Osteocyte (in vitro differentiated cells): ENCODE measurements at places on chromosomes 7 and 10. TPM values are rescaled to one million over a fixed set of nuclear protein-coding genes. Genes with fewer than 3 reads are reported as not detected.

- DNase-seq = no peak
These were observed 103.5 kb downstream of the RAB18 start for GRCh38 chr10:27607591-27607990.

Gene TAS2R41
- not detected in 2 replicates for total RNA-seq

Gene CNPY1
- total RNA-seq = not detected in 2 replicates

DNA sequence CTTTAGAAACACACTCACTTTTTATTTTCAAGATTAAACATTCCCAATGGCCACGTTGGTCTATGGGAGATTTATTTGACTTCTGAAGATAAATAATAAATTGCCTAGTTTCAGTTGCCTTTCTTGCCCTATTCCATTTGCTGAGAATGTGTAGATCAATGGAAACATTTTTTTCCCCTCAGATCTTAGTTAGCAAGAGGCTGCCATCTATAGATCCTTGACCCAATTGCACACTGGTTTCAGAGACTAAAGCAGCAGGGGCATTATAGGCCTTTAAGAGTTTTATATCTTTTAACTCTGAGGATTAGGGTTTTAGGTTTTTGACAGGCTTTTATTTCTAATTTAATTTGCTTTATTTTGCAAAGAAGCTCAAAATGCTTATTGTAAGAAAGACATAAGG lies 163.2 kb upstream of the GPR26 start:
- no peak for DNase-seq

Gene TAC1
- total RNA-seq = not detected in 2 replicates

- DNase-seq = no peak
These were observed 100.1 kb upstream of the FGFR2 start for GRCh38 chr10:121698336-121698735.

GRCh38 chr10:75663947-75664664 lies 232.7 kb downstream of the LRMDA start:
- no peak for DNase-seq

DNA sequence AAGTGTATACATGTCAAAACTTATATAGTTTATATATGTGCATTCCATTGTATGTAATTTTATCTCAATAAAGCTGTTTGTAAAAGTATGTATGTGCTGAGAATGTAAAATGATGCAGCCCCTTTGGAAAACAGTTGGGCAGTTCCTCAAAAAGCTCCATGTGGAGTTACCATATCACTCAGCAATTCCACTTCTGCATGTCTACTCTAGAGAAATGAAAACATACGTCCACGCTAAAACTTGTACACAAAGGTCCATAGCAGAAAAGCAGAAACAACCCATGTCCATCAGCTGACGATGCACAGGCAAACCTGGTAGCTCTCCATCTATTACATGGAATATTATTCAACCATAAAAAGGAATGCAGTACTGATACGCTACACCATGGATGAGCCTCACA lies 8.3 kb upstream of the RGS10 start:
- no peak for DNase-seq

GRCh38 chr7:151431768-151432311 lies 8.1 kb downstream of the CRYGN start:
- no peak for DNase-seq

Gene MMP21
- total RNA-seq = 0.18 TPM in 1 of 2 replicates, not detected in the other

DNA sequence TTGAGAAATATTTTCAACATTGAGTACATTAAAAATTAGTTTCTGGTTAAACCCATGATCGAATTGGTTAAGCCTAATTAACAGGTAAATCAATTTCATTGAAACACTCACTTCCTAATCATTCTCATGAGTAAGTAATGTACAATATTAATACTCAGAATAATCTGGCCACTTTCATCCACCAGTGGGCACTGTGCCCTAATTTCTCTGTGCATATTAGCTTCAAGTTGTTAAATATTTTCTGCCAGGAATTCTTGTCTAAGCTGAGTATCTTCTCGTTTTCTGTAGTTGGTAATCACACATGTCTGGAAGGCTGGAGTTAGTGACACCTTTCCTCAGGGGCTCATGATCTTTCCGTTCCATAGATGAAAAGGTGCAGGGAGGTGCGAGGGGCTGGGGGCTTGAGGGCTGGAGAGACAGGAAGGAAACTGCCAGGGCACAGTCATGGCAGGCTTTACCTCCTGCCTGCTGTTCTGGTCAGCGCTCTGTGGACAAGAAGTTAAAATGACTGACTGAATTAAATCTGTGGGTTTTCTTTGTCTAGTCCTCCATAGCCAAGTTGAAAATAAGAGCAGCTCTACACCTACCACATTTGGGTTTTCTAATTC lies 71.9 kb downstream of the WIPF3 start:
- no peak for DNase-seq

DNA sequence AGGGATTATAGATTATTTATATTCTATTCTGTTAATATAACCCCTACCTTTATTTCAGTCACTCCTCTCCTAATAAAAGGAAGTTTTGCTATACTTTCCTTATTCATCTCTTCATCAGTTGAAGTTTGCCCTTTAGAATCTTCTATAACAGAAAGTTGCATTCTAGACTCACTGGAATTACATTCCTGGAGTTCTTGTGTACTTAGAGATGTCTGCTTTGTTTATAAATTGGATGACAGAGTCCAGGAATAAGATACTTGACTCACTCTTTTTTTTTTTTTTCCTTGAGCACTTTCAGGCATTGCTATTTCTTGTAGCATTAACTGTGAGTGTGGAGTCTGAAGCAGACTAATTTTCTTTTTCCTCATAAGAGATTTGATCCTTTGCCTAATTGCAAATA lies 640.8 kb downstream of the XPNPEP1 start:
- DNase-seq = no peak

Gene CHST3
- 35.0 and 40.9 TPM in 2 replicates for total RNA-seq

Gene ARHGEF5
- 4.1 and 7.4 TPM in 2 replicates for total RNA-seq

Gene RAB19
- not detected in 2 replicates for total RNA-seq

Gene GPNMB
- total RNA-seq = 97.2 and 116 TPM in 2 replicates

Gene CHST15
- 66.3 and 73.6 TPM in 2 replicates for total RNA-seq

GRCh38 chr10:27701938-27702537 lies 43.6 kb downstream of the MKX start:
- DNase-seq = no peak

DNA sequence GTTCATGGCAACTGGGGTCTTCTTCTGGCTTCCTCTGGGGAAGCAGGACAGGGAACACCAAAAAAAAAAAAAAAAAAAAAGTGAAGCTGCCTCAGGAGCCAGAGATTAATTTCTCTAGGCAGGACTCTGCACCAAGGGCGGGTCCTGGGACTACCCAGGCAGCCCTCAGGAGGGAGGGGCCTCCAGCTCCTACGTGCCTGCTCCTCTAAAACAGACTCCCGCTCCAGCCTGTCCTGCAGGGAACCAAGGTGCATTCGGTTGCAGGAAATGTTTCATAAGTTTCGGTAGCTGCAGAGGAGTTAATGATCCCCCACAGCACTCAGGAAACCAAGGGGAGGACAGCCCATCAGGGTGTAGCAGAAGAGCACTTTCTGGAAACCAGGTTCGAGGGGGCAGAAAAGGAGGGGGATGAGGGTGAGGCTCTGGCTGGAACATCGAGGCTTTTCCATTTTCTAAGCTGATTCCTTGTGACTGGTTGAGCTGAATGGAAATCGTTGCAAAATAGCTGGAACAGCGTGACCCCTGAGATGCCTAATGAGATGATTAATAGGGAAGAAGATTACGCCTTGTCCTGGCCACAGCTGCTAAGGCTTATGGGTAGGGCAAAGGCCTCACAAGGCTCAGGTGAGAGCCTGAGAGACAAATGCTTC lies 84.2 kb downstream of the STRA8 start:
- no peak for DNase-seq

- DNase-seq = no peak
These were observed 21.2 kb upstream of the SFTPD start for GRCh38 chr10:79970062-79970461.

DNA sequence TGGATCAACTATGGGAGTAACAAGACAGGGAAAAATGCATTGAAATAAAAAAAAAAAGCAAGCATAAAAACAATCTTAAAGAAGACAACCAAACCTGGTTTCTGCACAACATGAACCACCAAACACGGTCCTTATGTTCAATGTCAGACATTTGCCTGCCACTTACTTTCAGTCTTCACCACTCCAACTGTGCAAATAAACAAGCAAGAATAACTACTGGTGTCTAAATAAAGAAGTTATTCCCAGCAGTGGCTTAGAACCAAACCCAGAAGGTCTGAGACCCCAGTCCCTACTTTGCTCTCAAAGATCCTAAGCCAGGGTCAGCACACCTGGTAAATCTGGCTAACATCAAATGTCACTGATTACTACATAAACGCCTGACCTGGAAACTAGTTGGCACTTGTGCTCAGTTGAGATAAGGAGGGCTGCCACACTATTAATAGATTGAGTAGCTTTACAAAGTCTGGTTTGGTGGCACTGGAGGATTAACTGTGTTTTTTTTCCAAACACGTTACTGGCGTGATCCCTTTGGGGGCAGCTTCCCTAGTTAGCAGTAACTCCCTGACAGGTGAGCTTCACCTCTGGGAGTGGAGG lies 62.7 kb upstream of the ABLIM1 start:
- DNase-seq = no peak

Gene THSD7A
- 0.78 and 2.0 TPM in 2 replicates for total RNA-seq

Gene ADAM8
- total RNA-seq = 2.9 and 6.0 TPM in 2 replicates

DNA sequence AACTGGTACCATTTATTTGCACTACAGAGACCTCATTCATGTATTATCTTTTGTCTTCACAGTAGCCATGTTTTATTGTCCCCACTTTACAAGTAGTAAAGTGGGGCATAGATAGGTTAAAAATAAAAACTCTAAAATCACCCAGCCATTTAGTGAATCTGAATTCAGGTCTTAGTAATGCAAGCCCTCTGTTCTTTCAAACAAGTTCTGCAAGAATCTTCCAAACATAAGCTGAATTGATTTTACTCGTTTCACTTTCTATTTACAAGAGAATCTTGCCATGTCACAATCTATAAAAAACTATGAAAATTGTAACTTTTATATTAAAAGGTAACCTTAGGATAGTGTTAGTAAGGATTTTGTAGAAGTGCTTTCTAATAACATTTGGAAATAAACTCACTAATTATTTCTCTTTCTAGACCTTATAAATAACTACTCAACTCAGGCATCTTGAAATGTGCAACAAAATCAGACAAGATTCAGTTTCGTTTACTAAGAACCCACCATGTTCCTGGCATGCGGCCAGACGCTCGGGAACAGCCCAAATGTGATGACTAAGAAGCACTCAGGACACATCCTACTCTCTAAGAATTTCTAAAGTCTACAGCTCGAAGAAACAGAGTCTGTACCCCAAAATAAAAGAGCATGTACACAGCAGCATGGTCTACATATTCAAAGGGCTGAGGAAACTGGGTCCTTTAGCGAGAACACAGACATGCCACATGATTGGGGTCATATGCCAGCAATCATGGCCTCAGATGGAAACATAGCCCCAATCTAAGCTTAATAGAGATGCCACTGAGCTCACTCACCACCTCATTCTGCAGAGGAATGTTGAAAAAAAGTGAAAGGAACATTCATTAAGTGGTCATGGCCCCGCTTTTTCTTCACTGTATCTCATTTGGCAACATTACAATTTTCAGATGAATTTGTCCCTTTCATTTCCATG lies 167.6 kb downstream of the AMPH start:
- DNase-seq = no peak

- no peak for DNase-seq
These were observed 316.9 kb upstream of the PLXDC2 start for GRCh38 chr10:19499291-19499770.

Gene OPN4
- total RNA-seq = not detected in 2 replicates
